Stimulated activated CD8-positive, alpha-beta memory T cell treated with anti-CD3 and anti-CD28 coated beads, Interleukin-15, amount 100 ng/mL, for 4 hours (primary cell): ENCODE measurements at places on chromosomes 7 and 10.

- no peak for DNase-seq
These were observed 93.5 kb upstream of the KIAA1217 start for GRCh38 chr10:24115403-24115802.

GRCh38 chr10:101812606-101813005, 5.6 kb downstream of the OGA start:
- no peak for DNase-seq

DNA sequence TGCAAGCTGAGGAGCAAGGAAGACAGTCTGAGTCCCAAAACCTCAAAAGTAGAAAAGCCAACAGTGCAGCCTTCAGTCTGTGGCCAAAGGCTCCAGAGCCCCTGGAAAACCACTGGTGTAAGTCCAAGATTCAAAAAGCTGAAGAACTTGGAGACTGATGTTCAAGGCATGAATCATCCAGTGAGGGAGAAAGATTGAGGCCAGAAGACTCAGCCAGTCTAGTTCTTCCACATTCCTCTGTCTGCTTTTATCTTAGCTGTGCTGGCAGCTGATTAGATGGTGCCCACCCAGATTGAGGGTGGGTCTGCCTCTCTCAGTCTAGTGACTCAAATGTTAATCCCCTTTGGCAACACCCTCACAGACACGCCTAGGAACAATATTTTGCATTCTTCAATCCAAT, 20.1 kb upstream of the MDFIC start:
- DNase-seq: no peak

- no peak for DNase-seq
These were observed 13.3 kb upstream of the CHCHD3 start for GRCh38 chr7:133095119-133095671.

- DNase-seq: no peak
These were observed 60.0 kb downstream of the ICA1 start for GRCh38 chr7:8201846-8202441.

DNA sequence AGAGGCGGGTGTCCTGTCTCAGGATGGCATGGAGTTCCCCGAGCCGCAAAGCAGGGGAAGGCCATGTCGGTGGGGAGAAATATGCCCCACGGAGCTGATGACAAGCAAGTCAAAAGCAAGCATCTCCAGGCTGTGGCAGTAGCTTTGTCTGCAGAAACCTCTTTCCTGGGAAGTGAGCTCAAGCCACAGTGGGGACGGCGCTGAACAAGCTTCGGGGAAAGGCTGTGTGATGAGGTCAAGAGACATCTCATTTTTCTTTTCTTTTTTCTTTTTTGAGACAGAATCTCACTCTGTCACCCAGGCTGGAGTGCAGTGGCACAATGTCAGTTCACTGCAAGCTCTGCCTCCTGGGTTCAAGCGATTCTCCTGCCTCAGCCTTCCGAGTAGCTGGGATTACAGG, 62.6 kb downstream of the ELFN1 start:
- no peak for DNase-seq

DNA sequence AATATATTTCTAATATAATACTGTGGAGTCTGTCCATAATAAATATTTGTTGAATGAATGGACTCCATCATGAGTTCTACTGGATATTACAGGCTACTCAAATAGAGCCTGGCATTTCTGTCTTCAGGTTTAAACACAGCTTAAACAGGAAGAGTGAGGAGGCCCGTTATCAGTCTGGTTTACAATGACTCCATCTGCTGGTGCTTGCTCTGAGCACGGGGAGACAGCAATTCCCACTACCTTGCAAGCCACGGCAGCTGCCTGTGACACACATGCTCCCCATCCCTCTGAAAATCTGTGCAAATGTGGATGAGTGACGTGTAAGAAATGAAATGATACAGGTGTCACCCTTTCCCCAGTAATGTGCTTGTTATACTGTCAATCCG, 293.5 kb upstream of the IMMP2L start:
- DNase-seq: no peak

DNA sequence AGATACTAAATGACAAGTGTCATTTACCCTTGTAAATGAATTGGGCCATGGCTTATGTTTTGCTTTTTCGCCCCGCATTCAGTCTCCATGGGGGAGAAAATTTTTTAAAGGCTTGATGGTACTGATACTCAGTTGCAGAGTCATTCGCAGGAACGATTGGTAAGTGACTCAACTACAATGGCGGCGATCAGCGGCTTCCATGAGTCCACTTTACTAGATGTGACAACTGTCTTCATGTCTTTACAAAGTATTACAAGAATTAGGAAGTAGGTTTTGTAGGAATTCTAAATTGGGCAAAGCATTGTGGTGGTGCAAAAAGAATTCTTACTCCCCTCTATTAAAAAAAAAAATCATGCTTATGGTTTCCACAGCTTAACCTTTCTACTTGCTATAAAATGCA, 108.8 kb upstream of the ZEB1 start:
- DNase-seq: no peak

DNA sequence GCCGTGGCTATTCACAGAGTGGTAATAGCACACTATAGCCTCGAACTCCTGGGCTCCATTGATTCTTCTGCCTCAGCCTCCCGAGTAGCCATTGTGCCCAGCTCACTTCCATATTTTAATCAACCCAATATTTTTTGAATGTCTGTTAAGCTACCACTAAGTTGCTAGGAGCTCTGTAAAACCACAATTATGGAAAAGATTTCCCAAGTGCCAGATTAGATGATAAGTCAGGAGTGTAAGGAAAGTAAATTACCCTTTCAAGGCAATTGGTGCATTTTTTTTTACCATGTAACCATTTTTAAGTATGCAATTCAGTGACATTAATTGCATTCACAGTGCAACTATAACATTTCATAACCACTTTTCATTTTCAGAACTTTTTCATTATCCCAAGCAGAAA, 87.5 kb upstream of the GATAD1 start:
- no peak for DNase-seq

DNA sequence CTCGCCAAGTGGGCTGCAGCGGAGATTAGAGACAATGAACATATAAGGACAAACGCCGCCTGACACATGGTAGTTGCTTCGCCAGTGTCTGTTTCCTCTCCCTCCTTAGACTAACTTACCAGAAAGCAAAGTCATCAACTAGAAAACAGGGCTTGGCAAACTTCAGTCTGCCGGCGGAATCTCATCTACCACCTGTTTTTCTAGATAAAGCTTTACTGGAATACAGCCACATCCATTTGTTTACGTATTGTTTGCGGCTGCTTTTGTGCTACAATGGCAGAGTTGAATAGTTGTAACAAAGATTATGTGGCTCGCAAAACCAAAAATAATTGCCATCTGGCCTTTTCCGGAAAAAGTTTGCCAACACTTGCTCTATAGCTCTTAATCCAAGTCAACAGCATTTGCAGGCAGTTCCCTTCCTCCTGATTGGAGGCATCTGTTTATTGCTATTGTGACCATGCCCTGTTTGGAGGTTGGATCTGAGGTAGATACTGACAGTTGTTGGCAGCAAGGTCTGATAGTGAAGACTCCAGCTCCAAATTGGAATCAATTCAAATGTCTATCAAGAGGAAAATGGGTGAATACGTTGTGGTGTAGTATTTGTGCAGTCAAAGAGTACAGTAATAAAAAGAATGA, 260.6 kb downstream of the POU6F2 start:
- no peak for DNase-seq

DNA sequence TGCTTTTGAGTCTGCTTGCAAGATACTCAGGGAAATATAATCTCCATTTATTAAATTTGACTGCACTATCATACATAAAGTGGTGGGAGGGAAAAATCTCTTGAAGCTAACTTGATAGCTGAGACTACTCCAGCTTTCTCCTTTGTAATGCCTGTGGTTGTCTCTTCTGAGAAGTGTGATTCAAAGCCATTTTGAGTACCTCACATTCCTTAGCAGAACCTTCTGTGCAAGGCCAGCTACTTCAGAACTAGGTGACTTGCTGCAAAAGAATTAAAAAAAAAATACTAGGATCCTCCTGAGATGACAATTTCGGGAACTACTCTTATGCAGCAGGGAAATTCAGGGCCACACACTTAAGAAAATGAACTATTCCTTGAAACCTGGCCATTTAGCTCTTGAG, 294.8 kb downstream of the MDFIC start:
- no peak for DNase-seq

DNA sequence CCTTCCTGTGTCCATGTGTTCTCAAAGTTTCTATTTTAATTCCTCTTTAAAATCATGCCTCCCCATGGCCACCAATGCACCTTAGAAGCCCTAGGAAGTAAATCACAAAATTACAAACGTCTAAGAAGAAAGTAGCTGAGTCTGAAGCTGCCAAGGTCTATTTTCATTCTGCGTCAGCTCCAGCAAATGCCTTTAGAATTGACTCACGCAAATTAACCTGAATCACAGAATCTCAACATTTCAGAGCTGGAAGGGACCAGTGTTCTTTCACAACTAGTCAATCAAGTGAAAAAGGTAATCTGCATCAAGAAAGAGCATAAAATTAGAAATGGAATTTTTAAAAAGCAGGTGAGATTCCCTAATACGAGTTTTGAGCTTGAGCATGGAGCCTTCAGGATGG, 1017.6 kb downstream of the SORCS3 start:
- DNase-seq: no peak

DNA sequence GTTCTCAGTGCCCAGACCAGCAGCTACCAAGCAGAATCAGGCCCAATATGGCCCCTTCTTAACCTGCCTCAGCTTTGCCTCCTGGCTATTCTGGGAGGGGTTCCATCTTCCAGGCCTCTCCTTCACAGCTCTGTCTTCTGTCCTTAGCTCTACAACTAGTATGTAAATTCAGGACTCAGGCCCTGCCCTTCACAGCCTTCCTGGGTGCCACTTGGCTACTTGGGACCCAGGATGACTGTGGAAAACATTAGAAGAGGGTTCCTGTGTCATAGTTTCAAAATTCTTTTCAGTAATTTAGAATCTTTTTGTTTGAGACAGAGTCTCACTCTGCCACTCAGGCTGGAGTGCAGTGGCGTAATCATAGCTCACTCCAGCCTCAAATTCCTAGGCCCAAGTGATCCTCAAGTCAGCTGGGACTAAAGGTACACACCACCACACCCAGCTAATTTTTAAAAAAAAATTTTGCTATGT, 33.2 kb upstream of the PAPSS2 start:
- DNase-seq: no peak

GRCh38 chr10:89241486-89242344, 9.9 kb downstream of the LIPA start:
- no peak for DNase-seq

- no peak for DNase-seq
These were observed 34.4 kb upstream of the GRM8 start for GRCh38 chr7:127287133-127287532.

DNA sequence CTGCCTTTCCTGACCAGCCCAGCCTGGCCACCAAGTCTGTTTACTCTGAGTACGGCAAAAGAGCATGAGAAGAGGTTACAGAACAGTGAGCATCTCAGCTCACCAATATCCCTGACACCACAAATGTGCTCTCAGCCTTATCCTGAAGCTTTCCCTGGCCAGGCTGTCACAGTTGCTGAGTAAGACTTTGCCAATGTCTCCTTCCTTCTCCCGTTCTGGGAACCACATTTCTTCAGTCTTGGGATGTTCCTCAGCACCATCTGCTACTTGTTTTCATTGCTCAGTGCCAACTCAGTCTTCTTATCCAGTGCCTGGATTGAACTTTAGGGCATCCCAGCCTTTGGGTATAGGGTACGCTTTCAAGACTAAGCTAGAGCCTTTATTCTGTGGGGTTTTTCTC, 7.1 kb upstream of the KCNIP2 start:
- DNase-seq: no peak

- no peak for DNase-seq
These were observed 1.7 kb downstream of the PGAM1 start for GRCh38 chr10:97427571-97428179.

GRCh38 chr10:110824660-110825059, 47.1 kb upstream of the PDCD4 start:
- no peak for DNase-seq

GRCh38 chr7:4069268-4070095, 612.6 kb upstream of the FOXK1 start:
- DNase-seq: no peak

- DNase-seq: no peak
These were observed 31.9 kb downstream of the PCBD1 start for GRCh38 chr10:70856454-70856853.

DNA sequence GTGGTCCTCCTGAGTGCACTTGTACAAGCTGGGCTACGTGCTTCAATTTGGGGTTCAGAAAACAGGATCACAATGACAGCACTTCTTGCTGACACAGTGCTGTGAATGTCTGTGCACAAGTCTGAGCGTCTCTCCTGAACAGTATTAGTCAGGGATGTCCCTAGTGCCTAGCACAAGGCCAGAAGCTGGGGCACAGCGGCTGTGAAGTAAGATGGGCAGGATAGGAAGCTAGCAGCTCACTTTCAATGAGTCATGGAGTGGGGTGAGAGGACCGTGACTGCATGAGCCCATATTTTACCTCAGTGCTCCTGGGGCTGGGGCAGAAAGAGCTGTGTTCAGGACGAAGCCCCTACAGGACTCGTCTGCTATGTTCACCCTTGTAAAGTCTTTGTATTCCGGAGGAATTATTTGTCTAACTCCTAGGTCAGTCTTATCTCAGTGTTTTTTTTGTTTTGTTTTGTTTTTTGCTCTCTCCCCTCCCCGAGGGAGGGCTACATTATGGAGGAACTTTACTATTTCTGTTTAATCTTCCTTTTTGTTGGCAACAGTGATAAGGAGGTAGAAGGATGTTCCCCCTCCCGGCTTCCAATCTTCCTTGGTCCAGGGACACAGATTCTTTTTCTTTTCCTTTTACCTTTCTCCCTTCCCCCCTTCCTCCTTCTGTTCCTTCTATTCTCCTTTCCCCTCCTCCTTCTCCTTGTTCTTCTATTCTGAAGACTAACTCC, 2.8 kb upstream of the LRMDA start:
- DNase-seq: no peak

- DNase-seq: no peak
These were observed 48.3 kb upstream of the CDC14C start for GRCh38 chr7:48876087-48876486.

- no peak for DNase-seq
These were observed 126.7 kb downstream of the ARL4A start for GRCh38 chr7:12814107-12814506.

- DNase-seq: no peak
These were observed 37.4 kb upstream of the PDGFA start for GRCh38 chr7:556837-557557.

GRCh38 chr10:6593241-6593671, 13.2 kb upstream of the PRKCQ start:
- DNase-seq: no peak

GRCh38 chr10:91556691-91557566, 75.9 kb downstream of the PPP1R3C start:
- no peak for DNase-seq

DNA sequence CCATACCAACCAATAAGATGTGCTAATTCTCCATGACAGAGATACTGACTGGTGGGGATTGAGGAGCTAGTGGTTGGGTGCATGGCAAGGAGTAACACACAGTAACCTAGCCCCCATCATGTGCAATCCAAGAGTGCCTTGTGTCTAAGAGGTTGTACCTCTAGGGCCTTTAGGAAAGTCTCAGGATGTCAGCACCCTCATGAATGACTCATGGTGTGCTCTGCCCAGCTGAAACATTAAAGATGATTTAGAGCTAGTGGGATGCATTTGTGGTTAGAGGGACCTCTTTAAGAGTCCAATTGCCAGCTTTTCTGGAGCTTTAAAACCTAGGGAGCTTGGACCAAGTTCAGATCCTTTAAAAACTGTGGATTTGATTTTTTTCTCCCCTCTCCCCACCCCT, 181.1 kb downstream of the HERPUD2 start:
- no peak for DNase-seq
